ENCODE measurements at places on chromosomes 12 and 14.

DNA sequence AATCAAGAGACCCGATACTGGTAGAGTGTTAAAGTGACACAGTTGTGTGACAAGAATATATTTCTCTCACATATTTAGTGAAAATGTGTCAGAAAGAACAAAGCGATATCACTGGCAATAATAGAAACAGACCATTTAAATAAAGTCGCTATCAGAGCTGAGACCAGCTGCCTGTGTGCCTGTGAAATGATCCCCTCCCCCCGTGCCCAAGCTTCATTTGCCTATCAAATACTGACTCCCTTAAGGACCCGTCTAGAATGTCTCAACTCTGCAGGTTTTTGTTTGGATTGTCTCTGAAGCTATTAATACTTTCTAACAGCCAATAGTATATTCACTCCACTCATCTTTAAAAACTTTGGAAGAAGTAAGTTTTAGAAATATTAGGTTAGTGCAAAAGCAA, 98.9 kb downstream of the EGLN3 start:
- no peak for DNase-seq

DNA sequence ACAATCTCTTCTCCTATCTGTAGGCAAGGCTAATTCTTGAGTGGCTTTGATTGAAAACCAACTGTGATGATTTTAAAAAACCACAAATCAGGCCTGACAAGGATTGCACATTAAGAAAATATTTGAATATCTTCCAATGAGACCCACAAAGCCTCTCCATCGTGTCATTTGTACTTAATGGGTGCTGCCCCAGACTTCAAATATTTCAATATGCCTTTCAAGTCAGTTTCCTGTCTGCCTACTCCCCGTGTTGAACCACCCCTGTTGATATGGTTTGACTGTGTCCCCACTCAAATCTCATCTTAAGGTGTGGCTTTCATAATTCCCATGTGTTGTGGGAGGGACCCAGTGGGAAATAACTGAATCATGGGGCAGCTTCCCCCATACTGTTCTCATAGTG, 159.7 kb upstream of the EGLN3 start:
- DNase-seq = no peak

DNA sequence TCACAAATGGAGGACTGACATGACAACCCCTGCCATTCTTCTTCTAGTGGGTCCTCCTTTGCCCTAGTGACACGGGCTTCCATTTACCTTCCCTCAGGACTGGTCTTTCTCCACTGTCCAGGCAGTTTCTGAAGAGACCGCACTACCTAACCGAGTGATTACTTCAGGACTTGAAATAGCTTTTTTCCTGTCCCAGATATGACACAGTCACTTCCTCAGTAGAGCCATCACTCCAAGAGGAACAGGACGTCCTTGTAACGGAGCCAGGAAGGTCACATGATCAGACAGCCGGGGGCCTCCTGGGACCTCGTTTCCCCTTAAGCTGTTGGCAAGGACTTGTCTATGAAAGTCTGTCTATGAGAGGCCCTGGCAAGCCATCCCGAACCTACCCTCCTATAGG, 62.3 kb downstream of the FOS start:
- DNase-seq = no peak

GRCh38 chr12:10205220-10205807, 7.4 kb upstream of the GABARAPL1 start:
- no peak for DNase-seq

DNA sequence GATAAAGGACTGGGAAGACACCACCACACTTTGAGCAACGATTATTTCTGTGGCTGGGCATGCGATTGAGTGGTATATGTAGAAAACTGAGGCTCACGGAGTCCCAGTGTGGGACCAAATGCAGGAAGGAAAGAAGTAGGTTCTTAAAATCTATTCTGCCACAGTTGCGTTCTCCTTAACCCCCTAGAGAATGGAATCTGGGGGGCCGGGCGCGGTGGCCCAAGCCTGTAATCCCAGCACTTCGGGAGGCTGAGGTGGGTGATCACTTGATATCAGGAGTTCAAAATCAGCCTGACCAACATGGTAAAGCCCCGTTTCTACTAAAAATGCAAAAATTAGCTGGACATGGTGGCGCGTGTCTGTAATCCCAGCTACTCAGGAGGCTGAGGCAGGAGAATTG, 29.9 kb upstream of the CORO1C start:
- no peak for DNase-seq

DNA sequence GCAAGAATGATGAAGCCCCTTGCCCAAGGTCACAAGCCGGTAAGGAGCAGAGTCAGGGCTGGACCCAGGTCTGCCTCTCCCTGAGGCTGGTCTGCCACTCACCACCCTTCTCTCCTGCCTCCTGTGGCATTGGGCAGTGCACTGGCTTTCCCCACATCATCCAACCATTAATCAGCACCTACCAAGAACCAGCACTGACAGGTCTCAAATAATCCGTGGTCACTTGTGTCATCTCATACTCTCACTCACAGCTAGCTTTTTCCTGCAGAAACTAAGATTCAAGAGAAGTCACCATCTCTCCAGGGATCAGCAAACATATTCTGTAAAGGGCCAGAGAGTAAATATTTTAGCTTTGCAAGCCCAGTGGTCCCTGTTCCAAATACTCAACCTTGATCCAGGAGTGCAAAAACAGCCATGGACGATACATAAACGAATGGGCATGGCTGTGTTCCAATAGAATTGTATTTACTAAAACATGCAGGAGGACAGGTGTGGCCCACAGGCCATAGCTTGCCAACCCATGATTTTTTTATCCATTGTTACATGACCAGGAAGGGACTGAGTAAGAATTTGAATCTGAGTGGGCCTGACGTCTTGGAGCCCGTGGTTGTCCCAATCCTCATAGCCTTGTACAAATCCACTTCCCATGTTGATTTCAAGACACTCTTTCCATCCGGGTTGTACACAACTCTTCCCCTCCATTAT, 374.2 kb downstream of the BCL11B start:
- no peak for DNase-seq

- no peak for DNase-seq
These were observed 385.0 kb downstream of the BCL11B start for GRCh38 chr14:98886982-98887381.

DNA sequence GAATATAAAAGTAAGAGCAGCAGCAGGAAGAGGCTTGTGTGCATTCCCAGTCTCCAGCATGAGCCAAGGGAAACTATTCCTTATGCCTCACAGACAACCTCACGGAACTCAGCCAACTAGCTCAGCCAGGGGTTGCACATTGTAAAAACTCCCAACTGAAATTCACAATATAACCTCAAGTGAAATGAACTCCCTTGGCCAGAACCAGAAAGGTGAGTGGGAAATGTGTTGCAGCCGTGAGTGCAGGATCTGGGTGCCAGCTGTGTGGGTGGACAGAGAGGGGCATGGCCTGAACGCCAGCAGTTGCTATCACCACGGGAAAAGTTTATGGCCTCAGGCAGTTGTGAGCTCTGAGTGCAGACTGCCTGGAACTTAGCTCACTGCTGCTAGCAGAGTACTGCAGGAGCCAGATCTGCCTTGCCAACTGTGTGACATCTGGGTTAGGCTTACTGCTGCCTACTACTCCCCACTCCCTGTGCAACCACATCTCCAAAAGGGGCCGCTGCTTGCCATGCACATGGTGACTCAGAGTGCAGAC, 2.3 kb upstream of the CLEC1A start:
- no peak for DNase-seq

DNA sequence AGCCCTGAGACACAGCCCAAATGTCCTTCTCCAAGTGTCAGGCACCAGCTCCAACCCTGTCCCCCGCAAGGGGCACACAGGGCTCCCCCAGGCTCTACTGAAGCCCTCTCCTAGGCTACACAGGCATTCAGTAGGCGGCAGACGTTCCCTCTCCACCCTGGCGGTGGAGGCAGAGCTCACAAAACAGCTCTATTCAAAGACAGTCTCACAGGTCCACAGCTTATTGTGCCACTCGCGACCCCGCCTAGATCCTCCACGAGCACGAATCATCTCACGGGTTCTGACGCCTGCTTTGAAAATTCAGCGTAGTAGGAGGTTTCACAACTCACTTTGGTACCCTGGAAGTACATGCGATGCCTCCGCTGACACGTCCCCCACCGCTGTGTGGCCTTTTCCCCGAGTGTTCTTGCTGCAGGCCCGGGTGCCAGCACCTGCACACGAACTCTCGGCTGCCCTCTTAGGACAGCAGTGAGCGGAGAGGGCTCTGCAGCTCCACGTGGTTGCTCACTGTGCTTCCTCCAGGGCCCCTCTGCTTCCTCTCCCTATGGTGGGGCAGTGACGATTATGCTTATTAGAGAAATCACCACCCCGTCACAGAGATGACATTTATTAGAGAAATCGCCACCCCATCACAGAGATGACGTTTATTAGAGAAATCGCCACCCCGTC, 78.5 kb downstream of the ADGRD1 start:
- no peak for DNase-seq

DNA sequence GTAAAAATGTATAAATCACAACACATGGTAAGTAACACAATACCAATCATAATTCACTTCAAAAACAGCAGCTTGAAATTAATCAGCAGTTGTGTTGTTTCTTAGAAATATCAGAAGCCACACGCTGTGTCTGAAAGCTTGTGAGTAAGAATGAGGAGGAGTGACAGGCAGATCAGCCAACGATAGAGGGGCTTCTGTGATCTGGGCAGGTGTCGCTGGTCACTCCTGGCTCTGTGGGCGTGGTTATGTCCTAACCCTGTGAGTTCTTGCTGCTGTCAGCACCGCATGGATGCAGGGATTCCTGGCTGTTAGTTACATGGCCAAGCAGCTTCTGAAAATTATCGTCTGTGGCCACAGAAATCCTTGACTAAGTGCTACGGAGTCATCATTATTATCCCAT, 123.4 kb downstream of the SLC25A47 start:
- DNase-seq = no peak

- DNase-seq = no peak
These were observed 55.1 kb downstream of the RPH3A start for GRCh38 chr12:112846619-112847018.

GRCh38 chr14:50321009-50321660, 9.0 kb downstream of the DMAC2L start:
- peak; percentile 81 for DNase-seq

GRCh38 chr14:94382716-94383596, 5.4 kb downstream of the SERPINA1 start:
- DNase-seq = no peak

DNA sequence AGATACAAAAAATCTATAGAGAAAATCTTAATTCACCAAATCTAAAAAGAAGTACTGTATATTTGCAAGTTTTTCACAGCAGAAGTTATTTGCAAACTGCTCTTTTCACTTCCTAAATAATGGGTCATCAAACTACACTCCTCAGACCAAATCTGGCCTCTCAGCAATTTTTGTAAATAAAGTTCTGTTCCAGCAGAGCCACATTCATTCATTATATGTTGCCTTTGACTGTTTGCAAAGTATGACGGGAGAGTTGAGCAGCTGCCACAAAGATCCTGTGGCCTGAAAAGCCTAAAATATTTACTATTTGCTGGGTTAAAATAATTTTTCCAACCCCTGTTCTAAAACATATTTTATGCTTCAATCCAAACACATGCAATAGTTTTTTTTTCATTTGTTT, 1222.3 kb upstream of the SEL1L start:
- no peak for DNase-seq

DNA sequence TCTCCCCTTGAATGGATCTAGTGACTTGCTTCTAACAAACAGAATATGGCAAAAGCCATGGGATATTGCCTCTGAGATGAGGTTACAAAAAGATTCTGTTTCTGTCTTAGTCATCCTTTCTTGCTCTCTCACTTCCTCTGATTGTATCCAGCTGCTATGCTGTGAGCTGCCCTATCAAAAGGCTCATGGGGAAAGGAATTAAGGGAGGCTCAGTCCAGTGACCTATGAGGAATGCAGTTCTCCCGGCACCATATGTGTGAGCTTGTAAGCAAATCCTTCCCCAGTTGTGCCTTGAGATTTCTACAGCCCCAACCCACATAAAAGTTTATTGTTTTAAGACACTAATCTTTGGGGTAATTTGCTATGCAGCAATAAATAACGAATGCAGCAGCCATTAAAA, 183.1 kb downstream of the KLHL28 start:
- DNase-seq = no peak

GRCh38 chr14:90409209-90409730, 12.4 kb downstream of the CALM1 start:
- peak; percentile 84 for DNase-seq

- DNase-seq = no peak
These were observed 5.2 kb upstream of the FOS start for GRCh38 chr14:75273272-75274049.

DNA sequence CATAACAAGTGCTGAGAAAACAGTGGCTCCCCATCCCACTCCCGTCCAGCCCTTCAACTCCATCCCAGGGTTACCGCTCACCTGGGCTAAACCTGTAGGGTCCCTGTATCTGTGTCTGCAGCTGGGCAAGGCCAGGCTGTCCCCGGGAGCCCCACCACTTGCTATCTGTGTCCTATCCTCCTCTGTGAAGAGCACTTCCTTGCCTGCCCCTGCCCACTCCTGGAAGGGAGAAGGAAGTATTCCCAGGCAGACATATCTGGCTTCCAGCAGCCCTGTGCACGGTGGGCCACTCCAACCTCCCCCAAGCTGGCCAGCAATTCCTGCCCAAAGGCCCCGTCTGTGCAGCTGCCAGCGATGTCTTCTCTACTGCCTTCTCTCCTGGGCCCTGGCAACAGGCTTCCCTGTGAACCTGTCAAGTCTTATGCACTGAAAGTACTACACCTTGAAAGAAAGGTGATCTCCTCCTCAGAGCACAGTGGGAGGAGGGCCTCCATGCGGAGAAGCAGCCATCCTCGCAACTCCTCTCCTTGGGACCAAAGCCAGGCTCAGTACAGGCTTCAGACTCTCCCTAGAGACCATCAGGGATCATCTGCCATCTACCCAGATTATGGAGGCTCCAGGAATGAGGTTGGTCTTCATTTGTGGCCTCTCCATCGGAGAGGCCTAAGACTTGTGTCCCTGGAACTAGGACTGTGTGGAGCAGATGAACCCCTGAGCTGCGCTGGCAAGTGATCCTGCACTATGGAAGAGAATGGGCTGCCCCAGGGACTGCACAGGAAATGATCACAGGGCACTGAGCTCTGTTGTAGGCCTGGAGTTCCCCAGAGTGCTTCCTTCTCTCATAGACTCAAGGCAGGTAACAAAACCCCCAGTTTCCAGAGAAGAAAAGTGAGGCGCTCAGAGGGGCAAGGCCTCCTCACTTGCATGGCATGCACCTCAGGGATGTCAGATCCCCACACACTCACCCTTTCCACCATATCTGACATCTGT, 663.6 kb downstream of the BCL11B start:
- no peak for DNase-seq

GRCh38 chr14:104343294-104343625, 204.9 kb downstream of the KIF26A start:
- no peak for DNase-seq
